Activated CD4-positive, alpha-beta memory T cell treated with anti-CD3 and anti-CD28 coated beads for 36 hours (primary cell): ENCODE measurements at places on chromosomes 12 and 14. TPM values are rescaled to one million over a fixed set of nuclear protein-coding genes. Genes with fewer than 3 reads are reported as not detected.

GRCh38 chr12:31119192-31119802, 45.6 kb downstream of the DDX11 start:
- H3K36me3 ChIP-seq = no peaks in the 10 kb centered on the region
- no peak for DNase-seq
- H3K27ac ChIP-seq = no peak overlapping the region
- peaks cover 26% of the 10 kb centered on the region for H3K27me3 ChIP-seq
- peaks cover 16% of the 10 kb centered on the region for H3K4me1 ChIP-seq
- H3K4me3 ChIP-seq = peak overlapping the region; percentile 46

- no peaks in the 10 kb centered on the region for H3K36me3 ChIP-seq
- no peak for DNase-seq
- H3K27me3 ChIP-seq = peaks cover 8% of the 10 kb centered on the region
Measured at GRCh38 chr12:67701121-67701520, 52.6 kb downstream of the DYRK2 start.

DNA sequence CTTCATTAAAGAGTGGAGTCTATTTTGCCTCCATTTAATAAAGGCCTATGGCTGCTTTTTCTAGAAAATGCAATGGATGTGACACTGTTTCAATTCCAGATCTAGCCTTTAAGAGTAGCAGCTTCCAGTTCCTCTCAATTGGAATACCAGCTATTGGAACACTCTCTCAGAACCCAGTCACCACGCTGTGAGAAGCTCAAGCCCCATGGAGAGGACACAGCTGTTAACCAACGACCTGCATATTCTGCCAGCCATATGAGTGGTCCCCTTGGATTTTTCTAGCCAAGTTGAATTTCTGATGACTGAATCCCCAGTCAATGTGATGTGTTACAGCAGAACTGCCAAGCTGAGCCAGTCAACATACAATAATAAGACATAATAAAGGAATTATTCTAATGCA, 131.8 kb downstream of the TMTC3 start:
- DNase-seq = no peak
- no peaks in the 10 kb centered on the region for H3K36me3 ChIP-seq
- H3K4me3 ChIP-seq = no peak overlapping the region
- H3K27ac ChIP-seq = no peak overlapping the region
- peaks cover 1% of the 10 kb centered on the region for H3K27me3 ChIP-seq

DNA sequence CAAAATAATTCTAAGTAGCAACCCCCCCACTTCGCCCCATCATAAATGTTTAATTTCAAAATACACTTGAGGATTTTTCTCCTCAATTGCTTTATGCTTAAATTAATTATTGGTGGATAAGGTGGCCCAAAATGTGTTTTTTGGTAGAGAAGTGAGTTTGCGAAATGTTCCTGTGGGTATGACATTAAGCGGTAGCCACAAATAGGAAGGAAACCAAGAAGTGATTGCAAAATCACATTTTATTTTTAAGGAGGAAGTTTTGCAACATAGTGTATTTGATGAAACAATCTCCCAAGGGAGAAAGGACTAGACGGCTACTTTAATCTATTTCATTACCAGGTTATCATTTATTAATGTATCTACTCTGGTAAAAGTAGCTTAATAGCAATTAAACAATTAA, 25.5 kb downstream of the SLC25A3 start:
- H3K27ac ChIP-seq = no peak overlapping the region
- H3K4me1 ChIP-seq = no peaks in the 10 kb centered on the region
- no peaks in the 10 kb centered on the region for H3K36me3 ChIP-seq

- no peaks in the 10 kb centered on the region for H3K4me1 ChIP-seq
- no peak overlapping the region for H3K27ac ChIP-seq
- H3K36me3 ChIP-seq = peaks cover 58% of the 10 kb centered on the region
- no peak for DNase-seq
- no peak overlapping the region for H3K4me3 ChIP-seq
Measured at GRCh38 chr14:53044486-53044885, 93.6 kb upstream of the FERMT2 start.

DNA sequence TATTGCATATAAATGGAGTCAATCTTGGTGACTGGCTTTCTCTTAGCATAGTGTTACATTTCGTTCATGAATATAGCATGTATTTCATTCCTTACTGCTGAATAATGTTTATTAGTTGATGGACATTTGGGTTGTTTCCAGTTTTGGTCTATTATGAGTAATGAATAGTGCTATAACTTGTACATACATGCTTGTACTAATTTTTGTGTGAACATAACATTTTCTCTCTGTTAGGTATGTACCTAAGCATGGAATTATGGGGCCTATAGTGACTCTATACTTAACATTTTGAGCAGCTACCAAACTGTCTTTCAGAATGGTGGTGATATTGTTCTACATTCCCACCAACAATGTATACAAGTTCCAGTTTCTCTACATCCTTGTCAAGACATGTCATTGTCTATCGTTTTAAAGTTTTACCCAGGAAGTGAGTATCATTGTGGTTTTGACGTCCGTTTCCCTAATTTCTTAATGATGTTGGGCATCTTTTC, 23.1 kb downstream of the ATP2A2 start:
- no peaks in the 10 kb centered on the region for H3K27me3 ChIP-seq
- peak overlapping the region; percentile 47 for H3K27ac ChIP-seq
- no peak overlapping the region for H3K4me3 ChIP-seq
- no peak for DNase-seq
- H3K36me3 ChIP-seq = peaks cover 42% of the 10 kb centered on the region

- DNase-seq = peak; percentile 34
- no peak overlapping the region for H3K27ac ChIP-seq
- H3K36me3 ChIP-seq = no peaks in the 10 kb centered on the region
- H3K27me3 ChIP-seq = no peaks in the 10 kb centered on the region
- H3K4me3 ChIP-seq = no peak overlapping the region
- H3K4me1 ChIP-seq = peaks cover 11% of the 10 kb centered on the region
Measured at GRCh38 chr14:97185186-97185585, 388.0 kb downstream of the VRK1 start.

- no peaks in the 10 kb centered on the region for H3K36me3 ChIP-seq
- H3K4me3 ChIP-seq = no peak overlapping the region
- H3K27ac ChIP-seq = no peak overlapping the region
- DNase-seq = no peak
- H3K27me3 ChIP-seq = no peaks in the 10 kb centered on the region
Measured at GRCh38 chr14:35347323-35348043, 55.3 kb downstream of the PSMA6 start.

- peaks cover 38% of the 10 kb centered on the region for H3K36me3 ChIP-seq
- H3K27me3 ChIP-seq = no peaks in the 10 kb centered on the region
- peak overlapping the region; percentile 14 for H3K27ac ChIP-seq
- H3K4me3 ChIP-seq = no peak overlapping the region
- H3K4me1 ChIP-seq = peaks cover 2% of the 10 kb centered on the region
Measured at GRCh38 chr12:4307593-4308333, 13.2 kb upstream of the TIGAR start.

Gene SNRNP35
- total RNA-seq = 28.6 TPM

Gene BDKRB2
- 0.12 TPM for total RNA-seq
